ENCODE measurements at places on chromosomes 12 and 14.

DNA sequence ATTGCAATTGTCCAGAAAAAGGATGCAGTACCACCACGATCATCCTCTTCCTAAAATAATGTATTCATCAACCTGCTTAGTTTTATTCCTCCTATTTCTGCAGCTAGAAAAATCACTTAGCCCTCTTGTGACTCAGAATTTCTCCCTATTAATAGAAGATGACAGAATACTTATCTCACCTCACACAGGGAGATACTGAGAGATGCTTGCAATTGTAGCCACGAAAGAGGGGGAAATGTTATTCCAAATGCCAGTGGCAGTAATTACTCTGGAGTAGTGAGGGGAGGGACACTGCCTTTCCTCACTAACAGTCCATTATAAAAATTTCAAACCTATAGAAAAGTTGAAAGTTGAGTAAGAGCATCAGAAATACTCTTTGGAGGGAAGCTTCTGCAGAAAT is 11.8 kb upstream of the DUSP6 start:
- no peak for DNase-seq

GRCh38 chr12:24899503-24900075 is 49.3 kb downstream of the BCAT1 start:
- DNase-seq, result no peak

DNA sequence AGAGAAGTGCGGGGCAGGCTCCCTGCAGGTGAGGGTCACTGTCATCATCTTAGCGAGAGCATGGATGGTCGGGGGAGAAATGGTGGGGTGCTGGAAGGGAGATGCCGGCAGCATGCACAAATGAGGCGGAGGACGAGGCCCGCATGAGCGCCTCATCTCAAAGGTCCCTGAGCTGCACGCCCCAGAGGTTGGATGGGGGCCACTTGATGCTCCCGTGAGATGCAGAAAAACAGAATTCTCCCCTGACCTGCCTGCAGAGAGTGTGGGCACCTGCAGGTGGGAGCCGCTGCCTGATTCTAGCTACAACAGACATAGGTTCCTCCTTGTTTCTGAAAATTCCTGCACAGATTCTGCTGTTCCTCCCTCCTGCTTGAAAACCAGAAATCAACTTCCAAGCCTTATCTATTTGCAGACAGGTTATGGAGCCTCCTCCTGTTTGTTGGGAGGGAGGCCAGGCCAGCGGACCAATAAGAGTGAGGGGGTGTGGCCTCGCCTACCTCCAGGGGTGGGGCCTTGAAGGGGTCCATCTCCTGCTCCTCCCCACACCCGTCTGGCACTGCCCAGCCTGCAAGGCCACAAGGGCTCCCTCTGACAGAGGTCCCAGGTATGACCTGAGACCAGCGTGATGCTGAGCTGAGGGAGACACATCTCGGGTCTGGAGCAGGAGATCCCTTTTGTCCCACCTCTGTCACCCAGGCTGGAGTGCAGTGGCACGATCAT is 67.2 kb downstream of the KDM2B start:
- no peak for DNase-seq

- no peak for DNase-seq
Observed at GRCh38 chr14:56703947-56704346, 106.3 kb downstream of the OTX2 start.

DNA sequence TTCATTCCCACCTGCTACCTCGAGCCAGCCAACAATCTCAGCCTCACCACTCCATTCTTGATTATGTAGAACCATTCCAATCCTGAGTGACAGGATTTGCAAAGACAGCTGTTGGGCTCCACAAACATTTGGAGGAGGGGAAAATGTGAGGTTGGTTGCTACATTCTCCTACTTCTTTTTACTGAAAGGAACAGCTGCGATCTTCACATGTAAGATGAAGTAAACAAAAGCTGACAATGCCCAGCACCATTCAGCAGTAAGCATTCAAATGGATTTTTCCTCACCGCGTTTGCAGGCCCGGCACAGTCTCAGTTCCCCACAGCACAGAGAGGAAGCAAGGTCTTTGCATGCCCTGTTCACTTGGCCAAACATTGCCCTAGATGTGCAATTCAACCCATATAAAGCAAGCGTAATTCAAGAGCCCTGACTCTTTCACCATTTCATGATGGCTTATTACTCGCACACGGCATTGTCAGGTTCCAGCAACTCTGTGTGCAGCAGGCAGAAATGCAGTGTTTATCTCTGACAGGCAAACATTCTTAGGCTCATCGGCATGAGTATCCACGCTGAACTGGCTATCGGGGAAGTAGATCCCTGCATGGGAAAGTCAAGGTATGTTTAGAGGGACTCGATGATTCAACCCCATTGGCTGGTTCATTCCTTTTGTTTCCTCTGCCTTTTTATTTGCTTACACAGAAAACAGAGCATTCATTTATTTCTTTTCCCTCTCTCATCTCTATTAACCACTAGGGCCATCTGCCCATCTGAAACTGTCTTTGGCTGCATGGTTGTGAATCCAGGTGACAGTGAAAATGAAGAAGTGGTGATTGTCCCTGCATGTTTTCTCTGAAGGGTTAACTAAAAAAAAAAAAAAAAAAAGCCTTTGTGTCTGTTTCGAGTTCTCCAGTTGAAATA is 236.1 kb upstream of the PLEKHG7 start:
- DNase-seq, result no peak

DNA sequence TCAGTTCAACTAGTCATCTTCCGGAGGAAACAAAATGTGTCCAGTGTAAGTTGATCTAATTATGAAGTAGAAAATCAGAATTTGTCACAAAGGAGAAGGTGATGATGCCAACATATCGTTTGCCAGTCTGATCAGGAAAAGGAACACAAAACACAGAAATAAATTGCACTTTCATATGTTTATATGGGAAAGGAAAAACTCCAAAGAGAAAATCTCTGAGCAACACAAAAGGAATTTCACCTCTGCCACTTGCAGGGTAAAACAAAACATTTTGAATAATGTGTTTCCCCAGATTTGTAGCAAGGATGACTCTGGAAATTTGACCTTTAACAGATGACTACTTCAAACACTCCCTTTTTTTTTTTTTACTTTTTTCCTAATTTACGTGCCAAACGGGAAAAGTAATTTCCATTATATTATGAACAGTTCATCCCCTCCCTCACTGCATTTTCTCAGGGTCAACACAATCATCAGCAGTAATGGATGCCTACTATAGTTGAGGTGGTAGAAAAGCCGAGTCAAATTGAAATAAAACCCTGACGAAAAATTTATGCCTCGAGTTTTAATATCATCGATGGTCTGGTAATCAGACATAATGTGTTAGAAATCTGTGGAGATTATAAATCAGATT is 25.6 kb downstream of the MGAT4C start:
- no peak for DNase-seq

DNA sequence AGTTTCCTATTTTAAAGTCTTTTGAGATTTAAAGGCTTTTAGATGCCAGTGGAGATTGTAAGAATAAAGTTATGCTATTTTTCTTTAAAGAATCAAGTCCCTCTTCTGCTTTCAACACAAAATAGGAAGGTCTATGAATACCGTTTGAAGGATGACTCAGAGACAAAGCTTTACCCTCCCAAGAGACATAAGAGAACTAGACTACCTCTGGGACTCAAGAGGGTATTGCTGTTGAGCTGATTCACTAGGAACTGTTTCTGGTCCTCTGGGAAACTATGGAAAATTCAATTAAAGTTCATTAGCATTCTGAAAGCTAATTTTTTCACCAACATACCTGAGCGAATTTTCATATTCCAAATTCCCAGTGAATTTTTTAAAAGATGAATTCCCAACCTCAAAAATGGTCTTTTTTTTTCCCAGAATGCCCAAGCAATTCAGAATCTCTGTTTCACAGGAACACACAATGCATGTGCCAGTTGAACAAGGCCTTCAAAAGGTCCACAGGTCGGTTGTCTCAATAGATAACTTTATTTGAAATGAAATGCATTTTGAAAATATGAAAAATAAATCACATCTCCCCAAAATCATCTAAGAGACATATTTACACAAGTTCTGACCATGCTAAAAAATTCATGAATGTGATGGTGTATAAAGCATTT is 6.5 kb downstream of the PHLDA1 start:
- no peak for DNase-seq

DNA sequence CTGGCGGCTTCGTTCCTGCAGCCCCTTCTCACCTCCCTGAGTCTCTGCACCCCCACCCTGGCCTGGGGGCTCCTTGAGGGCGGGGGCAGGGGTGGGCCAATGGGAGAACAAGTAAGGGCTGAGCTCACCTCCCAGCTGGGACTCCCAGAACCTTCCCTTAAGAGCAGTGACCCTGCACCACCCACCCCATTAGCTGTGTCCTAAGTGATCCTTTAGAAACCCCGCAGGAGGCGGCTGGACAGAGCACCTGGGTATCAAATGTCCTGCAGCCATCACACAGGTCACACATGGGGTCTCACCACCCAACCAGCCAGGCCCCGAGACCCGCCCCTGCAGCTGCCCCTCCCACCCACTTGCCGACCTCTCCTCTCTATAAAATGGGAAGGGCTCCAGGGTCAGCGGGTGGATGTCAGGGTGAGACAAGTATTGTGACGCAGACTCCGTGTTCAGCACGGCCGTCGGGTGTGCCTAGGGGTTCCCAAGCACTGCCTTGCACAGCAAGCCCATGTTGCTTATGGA is 151.2 kb upstream of the C14orf180 start:
- DNase-seq, result no peak

- no peak for DNase-seq
Observed at GRCh38 chr12:2895511-2895910, 4.8 kb downstream of the TULP3 start.

GRCh38 chr14:92426237-92426636 is 87.3 kb upstream of the RIN3 start:
- no peak for DNase-seq

GRCh38 chr12:116675339-116676107 is 62.3 kb downstream of the SPRING1 start:
- no peak for DNase-seq

DNA sequence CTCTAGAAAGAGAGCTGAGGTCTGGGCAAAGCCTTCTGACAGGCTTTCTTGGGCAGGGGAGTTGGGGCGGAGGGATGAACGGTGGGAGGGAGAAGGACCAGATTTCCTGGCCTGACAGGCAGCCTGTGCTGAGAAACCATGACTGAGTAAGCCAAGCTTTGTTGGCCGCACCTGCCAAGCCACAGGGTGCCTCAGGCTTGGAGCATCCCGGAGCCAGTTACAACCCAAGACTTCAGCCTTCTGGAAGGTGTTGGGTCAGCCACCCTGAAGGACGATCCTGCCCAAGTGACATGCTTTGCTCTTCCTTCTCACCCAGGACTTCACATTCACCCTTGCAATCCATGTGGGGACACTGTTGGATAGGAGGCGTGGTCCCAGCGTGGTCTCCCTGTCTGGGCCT is 21.0 kb upstream of the AQP2 start:
- no peak for DNase-seq

DNA sequence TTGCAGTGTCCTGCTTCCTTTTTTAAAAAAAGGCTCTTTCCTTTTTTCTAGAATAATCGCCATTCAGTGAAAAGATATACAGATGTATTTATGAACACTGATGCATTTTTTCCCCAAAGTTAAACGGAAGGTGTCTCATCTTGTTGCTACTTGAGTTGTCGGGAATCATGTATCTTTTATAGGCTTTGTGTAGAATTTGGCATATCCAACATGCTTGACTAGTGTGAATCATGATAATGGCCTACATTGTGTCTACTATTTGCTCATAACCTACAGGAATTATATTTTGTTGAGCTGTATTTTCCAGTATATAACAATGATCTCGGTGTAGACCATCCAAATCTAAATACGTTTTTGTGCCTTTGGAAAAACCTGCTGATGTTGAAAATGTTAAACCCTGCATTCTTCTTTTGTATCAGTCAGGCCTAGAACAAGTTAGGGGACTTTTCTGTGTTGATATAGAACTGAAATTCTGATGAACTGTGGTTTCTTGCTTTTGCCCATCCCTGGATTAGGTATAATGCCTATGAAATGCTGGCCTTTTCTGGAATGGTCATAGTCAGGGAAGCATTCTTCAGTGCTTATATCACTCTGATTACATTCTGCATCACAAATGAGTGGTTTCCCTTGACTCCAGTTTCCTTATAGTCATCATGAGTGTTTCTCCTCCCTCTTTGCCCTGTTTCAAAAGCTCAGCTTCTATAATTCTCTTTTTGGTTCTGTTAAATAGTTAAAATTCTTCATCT is 10.8 kb downstream of the BMAL2 start:
- DNase-seq, result no peak

- DNase-seq, result no peak
Observed at GRCh38 chr14:105489542-105490266, 1.3 kb upstream of the TEDC1 start.

GRCh38 chr12:111122458-111122878 is 202.1 kb upstream of the MYL2 start:
- DNase-seq, result no peak

- no peak for DNase-seq
Observed at GRCh38 chr12:48925304-48926011, at the start of gene FKBP11. TSS of gene FKBP11 (minus strand) at chr12:48925492. CDS start at chr12:48925428, 64 bp downstream.

GRCh38 chr12:104586351-104586919 is 129.7 kb downstream of the CHST11 start:
- no peak for DNase-seq

DNA sequence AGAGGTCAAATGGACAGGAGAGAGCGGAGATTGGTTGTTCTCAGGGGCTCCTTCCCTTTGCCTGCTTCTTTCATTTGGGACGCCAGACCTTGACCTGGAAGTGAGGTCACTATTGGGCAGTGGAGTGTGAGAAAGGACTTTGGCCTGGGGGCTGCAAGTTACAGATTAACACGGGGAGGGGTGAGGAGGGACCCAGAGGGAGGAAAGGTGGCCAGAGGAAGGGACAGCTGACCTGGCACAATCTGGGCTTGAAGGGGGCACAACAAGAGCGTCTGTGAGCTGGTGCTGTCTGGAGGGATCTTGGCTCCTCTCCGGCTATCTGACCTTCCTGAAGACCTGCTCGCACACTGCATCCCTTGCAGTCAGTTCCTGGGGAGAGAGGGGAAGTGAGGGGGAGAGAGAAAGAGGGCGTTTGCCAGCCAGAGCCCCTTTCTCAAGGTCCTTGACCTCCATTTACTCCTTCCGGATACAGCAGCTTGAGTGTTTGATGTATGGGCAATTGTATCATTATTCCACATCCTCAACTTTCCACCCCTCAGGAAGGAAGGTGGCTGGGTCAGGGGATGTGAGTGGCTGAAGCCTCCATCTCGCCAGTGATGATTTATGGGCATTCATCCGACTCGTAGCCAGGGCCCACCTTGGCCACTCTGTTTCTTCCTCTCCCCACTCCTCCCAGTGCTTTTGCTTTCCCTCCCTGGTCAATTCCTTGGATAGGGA is 4.7 kb downstream of the RBP5 start:
- no peak for DNase-seq

DNA sequence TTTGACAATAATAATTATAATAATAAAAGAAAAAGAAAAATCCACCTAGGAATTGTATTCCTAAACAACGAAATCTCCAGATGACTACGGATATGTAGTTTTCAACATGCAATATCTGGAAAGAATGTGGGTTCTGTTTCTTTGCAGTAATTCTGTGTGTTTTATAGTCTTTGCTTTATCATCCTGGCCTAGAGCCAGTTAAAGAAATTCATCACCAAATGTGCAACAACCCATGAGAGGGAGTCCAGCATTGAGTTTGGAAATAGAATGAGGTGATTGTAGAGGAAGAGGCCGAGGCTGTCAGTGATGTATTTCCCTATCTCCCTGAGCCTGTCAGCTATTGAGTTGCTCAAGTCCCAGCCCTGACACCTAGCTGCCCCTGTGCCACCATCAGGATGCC is 200.5 kb upstream of the DCN start:
- DNase-seq, result no peak

- DNase-seq, result no peak
Observed at GRCh38 chr14:52840877-52841276, 49.5 kb upstream of the GNPNAT1 start.
